ENCODE measurements at places on chromosomes 11 and 22.

DNA sequence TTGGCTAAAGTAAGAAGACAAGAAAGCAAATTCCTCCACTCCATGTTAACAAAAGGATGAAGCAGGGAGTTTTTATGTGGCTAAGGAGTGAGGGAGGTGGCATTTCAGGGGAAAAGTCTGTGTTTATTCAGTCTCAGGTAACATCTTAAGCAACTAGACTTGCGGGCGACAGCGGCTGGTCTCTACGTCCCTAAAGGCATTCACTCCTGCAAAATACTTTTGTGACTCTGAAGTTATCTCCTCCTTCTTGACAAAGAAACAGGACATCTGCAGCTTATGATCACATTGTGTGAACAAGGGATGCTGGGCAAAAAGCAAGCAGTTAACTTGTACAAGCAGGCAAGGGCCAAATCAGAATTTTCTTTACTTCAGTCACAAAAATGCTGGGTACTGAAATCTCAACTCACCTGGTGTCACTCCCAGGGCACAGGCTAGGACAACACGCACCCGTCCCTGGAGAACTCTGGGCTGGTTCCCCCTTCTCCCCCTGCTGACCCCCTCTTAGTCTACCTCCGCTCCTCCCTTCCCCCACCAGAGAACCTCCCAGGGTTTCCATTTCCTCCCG, 38.3 kb downstream of the IGLL5 start:
- DNase-seq, result no peak

DNA sequence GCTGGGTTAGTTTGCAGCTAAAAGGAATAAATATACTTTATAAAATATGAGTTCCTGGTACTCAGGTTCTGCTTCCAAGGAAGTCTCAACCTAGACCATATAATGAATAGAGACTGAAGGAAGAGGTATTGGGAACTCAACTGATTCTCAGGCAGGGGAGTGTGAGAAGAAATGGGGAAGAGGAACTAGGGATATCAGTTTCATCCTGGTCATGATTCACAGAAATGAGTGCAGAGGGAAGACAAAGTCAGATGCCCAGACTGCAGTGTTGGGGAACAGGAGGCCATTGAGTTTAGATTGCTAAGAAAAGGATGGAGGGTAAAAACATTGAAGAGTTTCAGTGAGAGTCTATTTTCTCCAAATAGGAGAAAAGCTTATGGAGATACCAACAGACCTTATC, 28.8 kb downstream of the PLAAT5 start:
- no peak for DNase-seq

DNA sequence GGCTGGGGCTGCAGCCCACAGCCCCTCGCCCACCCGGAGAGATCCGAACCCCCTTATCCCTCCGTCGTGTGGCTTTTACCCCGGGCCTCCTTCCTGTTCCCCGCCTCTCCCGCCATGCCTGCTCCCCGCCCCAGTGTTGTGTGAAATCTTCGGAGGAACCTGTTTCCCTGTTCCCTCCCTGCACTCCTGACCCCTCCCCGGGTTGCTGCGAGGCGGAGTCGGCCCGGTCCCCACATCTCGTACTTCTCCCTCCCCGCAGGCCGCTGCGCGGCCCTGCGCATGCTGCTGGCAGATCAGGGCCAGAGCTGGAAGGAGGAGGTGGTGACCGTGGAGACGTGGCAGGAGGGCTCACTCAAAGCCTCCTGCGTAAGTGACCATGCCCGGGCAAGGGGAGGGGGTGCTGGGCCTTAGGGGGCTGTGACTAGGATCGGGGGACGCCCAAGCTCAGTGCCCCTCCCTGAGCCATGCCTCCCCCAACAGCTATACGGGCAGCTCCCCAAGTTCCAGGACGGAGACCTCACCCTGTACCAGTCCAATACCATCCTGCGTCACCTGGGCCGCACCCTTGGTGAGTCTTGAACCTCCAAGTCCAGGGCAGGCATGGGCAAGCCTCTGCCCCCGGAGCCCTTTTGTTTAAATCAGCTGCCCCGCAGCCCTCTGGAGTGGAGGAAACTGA, 731 bp downstream of the GSTP1 start:
- DNase-seq, result no peak

DNA sequence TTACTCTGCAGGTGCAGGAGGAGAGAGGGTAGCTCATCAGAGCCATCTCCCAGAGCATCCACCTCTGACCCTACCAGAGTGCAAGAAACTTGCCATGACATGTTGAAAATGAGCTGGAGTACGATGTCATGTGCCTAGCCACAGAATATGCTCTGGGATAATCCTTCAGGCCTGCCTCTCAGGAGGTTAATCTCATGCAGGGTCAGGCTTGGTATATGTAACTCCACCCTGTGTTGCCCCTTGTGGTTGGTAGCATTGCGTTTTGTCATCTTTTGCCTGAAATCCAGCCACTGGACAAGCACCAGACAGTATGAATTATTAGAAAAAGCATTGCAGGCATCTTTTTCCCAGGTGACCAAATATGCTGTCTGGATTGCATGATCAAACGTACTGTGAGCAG, 36.2 kb downstream of the CNTF start:
- no peak for DNase-seq
